ENCODE measurements at places on chromosomes 2 and 18.
A peak's percentile ranks its signal among the peaks of the same experiment; 100 is the strongest.

DNA sequence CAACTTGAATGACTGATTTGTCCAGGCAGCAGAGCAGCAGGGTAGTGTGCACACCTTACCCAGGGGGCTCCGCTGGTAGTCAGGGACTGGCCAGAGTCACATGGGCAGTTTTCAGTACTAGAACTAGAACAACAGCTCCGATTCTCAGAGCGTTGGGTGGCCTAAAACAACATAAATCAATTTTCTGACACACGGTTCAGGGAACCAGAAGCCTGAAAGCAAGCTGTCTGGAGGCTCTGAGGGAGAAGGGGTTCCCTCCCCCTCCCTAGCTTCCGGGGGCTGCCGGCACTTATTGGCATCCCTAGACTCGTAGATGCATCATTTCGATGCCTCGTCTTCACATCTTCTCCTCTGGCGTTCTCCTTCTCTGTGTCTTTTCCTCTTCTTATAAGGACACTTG is 13.4 kb upstream of the ITGB6 start:
- no peak for DNase-seq

DNA sequence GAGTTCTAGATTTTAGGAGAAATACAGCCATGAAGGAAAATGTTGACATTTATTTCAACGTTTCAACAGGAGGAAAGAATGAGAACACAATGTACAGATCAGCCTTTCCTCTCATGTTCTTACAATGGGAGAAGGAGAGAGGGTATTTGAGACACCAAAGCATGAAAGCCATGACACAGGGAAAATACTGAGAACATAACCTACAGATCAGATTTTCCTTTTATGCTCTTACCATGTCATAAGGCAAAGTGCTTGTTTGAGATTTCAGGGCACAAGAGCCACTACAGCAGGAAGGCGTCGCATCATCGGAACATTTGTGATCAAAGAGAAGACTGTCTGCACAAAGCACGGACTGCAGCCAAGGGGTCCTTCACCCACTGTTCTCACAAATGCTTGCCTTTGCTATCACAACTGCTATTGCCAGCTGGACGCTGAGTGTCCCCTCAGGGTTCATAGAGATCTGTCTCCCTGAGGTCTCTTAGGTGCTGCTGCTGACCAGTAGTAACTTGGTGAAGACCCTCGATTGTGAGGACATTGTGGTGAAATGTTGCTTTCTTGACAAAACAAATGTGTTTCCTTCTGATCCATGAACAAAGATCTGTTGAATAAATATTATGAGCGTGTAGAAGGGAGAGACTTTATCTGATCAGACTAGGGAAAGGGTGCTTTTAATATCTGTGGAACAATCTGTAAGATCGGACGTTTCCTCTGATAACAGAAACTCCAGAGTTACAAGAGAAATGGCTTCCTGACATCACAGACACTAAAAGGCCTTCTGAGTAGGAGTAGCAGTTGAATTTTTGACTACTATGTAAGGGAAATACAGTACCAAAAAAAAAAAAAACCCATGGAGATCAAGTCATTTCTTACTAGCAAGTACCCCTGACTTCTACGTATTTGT is 6.4 kb upstream of the IL1RL1 start:
- DNase-seq: no peak

- peak; percentile 69 for DNase-seq
Observed at GRCh38 chr2:135985826-135986393, 484 bp upstream of the DARS1 start.

DNA sequence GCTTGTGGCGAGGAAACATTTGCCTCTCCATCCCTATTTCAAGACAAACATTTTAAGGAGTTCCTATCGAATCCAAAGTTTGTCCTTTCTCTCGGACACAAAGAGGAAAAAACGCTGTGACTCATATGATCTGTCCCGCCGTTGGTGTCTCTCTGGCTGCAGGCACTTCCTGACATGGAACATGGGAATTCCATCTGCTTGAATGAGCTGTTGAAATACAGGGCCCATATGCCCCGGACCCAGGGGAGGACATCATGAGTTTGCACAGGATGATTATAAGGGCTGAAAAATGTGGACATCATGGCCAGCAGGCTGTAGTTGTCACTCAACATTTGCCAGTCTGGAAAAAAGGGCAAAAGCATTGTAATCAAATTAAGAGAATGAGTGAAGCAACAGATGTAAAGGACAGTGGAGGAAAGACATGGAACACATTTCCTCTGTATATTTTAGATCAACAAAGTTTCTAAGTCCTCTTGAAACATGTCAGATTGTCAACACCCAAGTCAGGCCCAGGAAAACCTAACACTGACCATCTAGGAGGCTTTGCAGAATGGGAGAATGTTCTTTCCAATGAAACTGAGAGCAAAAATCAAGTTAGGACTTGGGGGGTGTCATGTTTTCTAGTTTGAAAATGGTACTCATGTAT is 103.2 kb upstream of the SMIM21 start:
- DNase-seq: no peak

GRCh38 chr2:174004905-174005605 is 39.9 kb upstream of the SP3 start:
- DNase-seq: no peak

DNA sequence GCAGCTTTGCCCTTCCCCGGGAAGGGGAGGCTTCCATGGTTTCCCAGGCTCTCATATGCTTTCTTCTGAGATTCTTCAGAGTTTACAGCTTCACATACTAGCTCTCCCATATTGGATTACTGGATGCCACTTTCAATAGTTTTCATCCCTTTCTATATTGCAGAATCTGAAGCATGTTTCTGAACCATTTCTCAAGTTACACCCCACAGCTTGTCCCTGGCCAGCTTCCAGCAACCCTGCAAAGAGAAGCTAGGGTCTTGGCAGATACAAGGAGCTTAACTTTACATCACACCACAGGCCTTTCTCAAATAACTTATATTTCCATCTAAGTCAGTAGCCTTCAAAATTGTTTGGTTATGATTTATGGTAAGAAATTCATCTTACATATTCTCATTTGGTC is 39.6 kb downstream of the LHCGR start:
- DNase-seq: no peak

- no peak for DNase-seq
Observed at GRCh38 chr2:173990970-173991819, 26.0 kb upstream of the SP3 start.

DNA sequence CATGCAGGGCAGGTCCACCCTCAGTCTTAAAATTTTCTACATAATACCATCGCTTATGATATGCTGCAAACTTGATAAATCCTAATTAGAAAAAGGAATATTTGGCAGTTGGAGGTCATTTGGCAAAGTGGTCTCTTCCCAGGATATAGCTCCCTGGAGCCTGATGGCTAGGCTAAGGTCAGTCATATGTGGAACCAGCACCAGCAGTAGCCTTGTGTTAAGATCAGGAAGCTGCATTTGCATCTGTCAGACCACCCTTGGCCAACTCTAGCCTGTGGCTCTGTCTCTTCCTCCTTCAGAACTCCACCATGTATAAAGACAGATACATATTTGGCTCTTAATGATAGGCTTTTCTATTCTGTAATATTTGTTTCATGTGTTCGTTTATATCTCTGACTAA is 5.4 kb upstream of the HK2 start:
- no peak for DNase-seq

DNA sequence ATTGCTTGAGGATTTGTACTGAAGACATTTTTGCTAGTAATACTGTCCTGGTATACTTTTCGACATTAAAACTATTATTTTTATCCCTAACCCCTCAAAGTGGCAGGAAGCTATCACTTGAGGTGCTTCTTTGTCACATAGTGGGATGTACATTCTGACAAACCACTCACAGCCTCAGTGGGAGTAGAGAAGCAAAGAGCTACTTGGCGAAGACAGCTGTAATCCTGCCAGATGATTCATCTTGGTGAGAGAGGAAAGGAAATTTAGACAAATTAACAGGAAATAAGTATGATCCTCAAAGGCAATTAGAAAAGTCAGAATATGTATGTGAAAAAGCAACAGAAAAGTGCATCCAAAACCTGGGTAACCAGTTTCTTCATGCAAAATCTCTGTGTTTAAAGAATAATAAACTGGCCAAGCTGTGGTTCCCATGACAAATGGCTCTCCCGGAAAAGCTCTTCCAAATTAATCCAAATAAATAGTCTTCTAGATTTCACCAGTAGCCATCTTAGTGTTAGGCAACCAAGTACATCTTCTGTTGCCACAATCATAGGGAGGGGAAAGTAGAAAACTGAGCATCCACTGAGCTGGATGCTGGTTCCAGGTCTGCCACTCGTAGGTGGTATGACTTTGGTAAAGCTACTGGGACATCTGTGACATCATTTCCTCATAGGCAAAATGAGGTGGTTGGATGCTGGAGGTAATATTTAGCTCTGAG is 308.0 kb upstream of the LYPD1 start:
- DNase-seq: no peak

DNA sequence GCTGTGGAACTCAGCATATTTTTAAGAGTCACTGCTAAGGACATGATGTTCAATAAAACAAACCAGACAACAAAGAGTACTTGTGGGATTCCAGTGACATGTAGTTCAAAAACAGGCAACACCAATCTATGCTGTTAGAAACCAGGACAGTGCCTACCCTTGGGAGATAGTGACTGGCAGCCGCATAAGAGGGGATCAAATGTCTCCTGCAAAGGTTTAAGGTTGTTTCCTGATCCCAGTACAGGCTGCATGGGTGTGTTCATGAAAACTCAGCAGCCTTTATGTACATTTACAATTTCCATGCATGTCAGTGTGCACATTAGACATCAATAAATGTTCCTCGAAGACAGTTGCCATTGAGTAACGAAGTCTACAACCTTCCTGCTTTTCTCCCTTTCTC is 183.8 kb downstream of the PID1 start:
- no peak for DNase-seq

- DNase-seq: no peak
Observed at GRCh38 chr2:233430651-233431050, 76.4 kb downstream of the DGKD start.

DNA sequence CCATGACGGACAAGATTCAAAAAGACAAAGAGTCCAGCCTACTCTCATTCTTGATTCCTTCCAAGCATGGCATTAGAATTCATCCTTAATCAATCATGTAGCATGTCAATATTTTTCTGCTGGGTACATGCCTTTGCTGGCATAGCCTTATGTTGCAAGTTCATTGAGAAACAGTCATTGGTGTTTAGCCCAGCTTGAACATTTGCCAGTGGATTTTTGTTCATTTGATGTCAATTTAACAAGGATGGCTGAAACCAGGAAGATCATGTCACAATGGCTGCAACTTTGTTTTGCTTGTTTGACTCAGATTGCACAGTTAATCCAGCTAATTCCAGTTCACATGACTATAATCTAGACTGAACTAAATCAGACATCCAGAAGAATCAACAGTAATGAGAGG is 1132.2 kb downstream of the LRP1B start:
- DNase-seq: no peak

DNA sequence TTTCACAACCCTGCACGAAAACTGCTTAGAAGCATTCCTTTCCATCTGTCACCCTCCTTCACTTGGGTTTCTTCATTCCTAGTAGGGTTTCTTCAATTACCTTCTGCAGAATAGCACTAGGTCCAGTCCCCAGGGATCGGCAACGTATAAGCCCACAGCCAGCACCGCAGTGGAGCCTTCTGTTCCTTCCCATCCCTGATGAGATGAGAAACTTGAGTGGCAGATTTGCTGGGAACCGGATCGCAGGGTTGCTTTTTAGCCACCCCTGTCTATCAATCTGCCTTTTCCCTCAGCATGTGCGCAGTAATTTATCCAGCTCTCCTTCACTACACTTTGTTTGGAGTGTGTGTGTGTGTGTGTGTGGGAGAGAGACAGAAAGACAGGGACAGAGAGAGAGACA is 94.2 kb downstream of the CD8B2 start:
- DNase-seq: no peak

- no peak for DNase-seq
Observed at GRCh38 chr18:3824101-3824500, 374.1 kb downstream of the TGIF1 start.

- no peak for DNase-seq
Observed at GRCh38 chr2:47189635-47190034, 34.5 kb upstream of the STPG4 start.

- DNase-seq: no peak
Observed at GRCh38 chr2:78811955-78812610, 213.4 kb upstream of the REG3G start.

- peak; percentile 19 for DNase-seq
Observed at GRCh38 chr2:194867328-194867727, 789.7 kb upstream of the SLC39A10 start.
